GF-D8 (cell line): ENCODE measurements at places on chromosomes 1 and 21.

DNA sequence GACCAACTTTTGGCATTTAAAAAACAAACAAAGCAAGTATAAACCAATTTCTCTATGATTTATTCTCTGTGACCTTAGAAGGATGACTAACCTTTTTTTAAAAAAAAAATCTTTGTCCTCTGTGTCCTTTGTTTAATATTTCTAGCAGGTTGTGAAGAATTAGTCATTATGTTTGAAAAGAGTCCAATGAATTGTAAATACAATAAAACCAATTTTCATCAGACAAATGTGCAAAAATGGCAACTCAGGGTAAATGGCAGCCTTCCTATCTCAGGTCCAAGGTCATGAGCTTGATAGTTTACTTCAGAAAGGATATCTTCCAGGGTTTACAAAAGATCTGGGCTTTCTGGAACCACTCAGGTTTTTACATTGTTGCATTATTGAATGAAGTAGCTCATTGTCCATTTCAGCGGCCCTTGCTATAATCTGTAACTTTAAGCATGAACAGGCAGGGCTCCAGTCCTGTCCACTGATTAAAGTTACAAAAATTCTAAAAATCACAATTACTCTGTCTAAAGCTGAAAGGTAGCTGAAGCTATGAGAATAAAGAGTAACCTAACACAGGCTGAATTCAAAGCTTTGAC, 11.7 kb upstream of the MAP3K21 start:
- no peak for DNase-seq

GRCh38 chr1:22643381-22643780, at the start of gene C1QC:
Gene C1QC (plus strand): TSS chr1:22643633. CDS start chr1:22644024, 391 bp downstream.
- DNase-seq: no peak

DNA sequence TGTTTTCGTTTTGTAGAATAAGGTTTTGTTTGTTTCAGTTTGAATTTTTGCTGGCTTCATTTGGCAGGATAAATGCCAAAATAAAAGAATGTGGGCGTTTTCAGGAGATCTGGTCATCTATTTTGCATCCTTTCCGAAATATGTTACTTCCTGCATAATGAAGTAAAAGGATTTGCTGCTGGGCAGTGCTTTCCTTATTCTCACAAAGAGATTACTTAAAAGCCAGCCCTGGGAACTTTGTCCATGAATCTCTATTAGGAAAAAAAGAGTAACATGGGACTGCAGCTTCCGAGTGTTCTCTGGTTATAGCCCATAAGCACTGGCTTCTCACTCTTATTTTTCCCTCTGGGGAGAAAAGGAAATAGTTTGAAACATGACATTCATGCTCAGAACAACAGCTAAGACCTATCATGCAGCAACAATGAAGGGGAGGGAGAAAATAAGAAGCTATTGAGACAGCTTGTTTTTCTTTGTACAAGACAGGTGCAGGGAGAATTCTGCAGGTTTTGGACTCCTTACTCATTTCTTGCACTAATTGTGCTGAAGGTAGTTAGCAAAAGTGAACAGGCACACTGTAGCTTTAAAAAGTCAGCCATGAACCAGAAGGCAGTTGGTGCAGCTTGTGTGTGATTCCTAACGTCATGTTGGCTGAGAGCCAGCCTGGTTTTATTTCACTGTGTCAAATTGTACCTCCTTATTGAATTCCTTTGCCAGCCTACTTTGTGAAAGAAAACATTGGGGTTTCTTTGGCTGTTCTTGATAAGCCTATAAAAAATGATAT, at the start of gene SAMD13:
Gene SAMD13 (plus strand): TSS at position 705 of the 781 bp plus-strand sequence. CDS start 1,527 bp downstream, outside the sequence.
- DNase-seq: peak; percentile 19

GRCh38 chr1:211985556-211986264, 49.6 kb downstream of the INTS7 start:
- DNase-seq: no peak

DNA sequence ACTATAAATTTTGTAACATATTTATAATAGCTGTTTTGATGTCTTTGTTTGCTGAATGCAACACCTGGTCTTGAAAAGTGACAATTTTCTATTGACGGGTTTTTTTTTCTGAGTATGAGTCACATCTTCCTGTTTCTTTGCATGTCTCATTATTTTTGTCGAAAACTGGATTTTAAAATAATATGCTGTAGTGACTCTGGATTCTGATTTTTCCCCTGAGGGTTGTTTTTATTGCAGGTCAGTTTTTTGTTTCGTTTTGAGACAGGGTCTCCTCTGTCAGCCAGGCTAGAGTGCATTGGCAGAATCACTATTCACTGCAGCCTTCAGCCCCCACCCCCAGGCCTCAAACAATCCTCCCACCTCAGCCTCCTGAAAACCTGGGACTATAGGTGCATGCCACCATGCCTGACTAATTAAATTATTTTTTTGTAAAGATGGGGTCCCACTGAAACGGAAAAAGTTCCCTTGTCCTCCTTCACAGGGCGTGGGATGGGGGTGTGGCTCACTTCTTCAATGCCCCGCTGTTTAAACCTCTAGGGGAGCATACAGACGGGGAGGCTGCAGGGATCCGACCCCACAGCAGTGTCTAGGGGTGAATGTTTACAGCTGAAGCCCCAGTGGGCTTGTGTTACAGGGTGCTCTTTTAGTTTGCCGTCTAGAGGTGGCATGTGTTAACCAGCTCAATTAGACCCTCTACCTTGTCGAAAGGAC, 11.3 kb upstream of the PPIE start:
- DNase-seq: no peak

DNA sequence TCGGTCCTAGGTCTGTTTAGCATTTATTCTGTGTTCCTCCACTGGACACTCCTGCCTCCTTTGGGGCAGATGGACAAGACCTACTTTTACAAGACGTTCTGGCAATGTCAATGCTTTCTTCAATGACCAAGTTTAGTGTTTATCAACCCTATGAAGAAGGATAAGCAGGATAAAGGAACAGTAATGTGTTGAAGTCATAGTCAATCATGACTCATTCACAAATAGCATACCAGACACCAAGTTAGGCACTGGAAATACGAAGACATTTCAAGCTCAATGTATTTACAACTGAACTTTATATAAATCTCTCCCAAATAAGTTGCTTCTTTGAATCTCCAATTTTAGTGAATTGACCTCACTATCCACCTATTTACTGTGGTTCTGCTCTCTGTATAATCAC, 4.8 kb upstream of the SLC35D1 start:
- DNase-seq: no peak

- DNase-seq: no peak
Observed at GRCh38 chr1:89254658-89255287, 17.9 kb downstream of the GBP5 start.

- DNase-seq: no peak
Observed at GRCh38 chr1:30597711-30598110, 125.7 kb downstream of the MATN1 start.

- DNase-seq: no peak
Observed at GRCh38 chr1:6580119-6580592, 362 bp downstream of the ZBTB48 start.

- DNase-seq: no peak
Observed at GRCh38 chr1:173857363-173857917, 10.3 kb downstream of the GAS5 start.

GRCh38 chr1:33331444-33332356, 10.8 kb upstream of the A3GALT2 start:
- DNase-seq: no peak

GRCh38 chr1:37189111-37189510, 154.8 kb upstream of the GRIK3 start:
- no peak for DNase-seq

- DNase-seq: no peak
Observed at GRCh38 chr1:224914292-224914900, 15.1 kb upstream of the DNAH14 start.

GRCh38 chr1:6234502-6235295, 1.1 kb downstream of the ICMT start:
- no peak for DNase-seq

- no peak for DNase-seq
Observed at GRCh38 chr1:217181176-217181746, 449.6 kb downstream of the GPATCH2 start.

DNA sequence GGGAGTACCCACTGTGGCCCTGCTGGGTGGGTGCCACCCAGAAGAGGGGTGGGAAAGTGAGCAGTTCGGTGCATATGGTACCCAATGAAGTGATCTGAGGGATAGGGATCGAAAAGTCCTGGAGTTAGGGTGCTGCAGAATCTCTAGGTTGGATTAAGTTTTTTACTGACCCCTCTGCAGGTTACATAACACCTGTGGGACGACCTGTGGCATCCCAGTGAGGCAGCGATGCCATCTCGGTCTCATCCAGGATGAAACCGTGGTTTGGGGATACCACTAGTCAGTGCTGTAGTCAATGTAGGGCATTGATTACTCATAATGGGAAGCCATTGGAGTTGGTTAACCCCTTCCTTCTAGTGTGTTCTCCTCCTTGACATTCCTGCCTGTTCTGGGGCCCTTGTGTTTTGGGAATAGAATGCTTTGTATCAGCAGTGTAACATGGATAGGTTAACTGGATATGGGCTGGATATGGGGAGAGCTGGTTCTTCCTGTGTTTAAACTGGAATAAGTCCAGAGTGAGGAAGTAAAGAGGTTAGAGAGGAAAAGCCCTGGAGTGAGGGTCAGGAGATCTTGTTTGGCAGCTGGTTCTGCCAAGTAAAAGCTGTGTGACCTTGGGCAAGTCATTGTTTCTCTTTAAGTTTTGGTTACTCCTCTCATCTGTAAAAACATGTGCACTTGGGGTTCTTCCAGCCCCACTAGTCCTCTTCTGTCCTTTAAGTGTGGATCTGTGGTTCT, 42.8 kb upstream of the ATF3 start:
- no peak for DNase-seq

GRCh38 chr1:197914510-197914909, 2.7 kb upstream of the LHX9 start:
- DNase-seq: no peak

GRCh38 chr1:244207042-244207934, 156.2 kb downstream of the ZBTB18 start:
- no peak for DNase-seq

- no peak for DNase-seq
Observed at GRCh38 chr1:157442065-157442464, 110.2 kb downstream of the FCRL5 start.

DNA sequence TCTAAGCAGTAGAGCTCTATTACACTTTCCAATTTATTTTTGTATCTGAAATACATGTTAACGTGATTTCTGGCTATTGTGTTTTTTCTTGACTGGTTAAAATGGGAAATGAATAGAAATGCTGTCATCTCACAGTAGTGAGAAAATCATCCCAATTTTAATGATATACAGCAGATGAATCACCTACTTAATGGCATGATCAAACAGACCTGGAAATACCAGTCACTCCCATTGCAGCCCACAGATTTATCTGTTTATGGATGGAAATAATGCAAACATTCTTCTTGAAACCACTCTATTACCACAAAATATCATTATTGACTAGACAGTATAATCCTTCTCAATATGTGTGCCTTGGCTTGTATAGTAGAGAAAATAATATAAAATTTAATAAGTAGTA, 497.8 kb upstream of the ADAMTS5 start:
- DNase-seq: no peak

- no peak for DNase-seq
Observed at GRCh38 chr1:27153927-27154358, 982 bp downstream of the SLC9A1 start.

- DNase-seq: no peak
Observed at GRCh38 chr1:153774780-153775457, at the start of gene SLC27A3. Gene SLC27A3 (plus strand): TSS chr1:153775407. CDS start chr1:153775498, 91 bp downstream.

GRCh38 chr1:103250441-103250861, 142.1 kb upstream of the COL11A1 start:
- DNase-seq: no peak

DNA sequence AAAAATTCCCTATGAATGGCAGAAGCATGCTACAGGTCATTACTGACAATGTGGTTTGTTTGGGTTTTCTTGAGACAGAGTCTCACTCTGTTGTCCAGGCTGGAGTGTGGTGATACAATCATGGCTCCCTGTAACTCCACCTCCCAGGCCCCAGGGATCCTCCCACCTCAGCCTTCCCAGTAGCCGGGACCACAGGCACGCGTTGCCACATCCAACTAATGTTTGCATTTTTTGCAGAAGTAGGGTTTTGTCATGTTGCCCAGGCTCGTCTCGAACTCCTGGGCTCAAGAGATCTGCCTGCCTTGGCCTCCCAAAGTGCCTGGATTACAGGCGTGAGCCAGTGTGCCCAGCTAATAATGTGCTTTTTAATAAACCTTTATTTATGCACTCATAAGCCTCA, 259.1 kb downstream of the NFIA start:
- DNase-seq: no peak

DNA sequence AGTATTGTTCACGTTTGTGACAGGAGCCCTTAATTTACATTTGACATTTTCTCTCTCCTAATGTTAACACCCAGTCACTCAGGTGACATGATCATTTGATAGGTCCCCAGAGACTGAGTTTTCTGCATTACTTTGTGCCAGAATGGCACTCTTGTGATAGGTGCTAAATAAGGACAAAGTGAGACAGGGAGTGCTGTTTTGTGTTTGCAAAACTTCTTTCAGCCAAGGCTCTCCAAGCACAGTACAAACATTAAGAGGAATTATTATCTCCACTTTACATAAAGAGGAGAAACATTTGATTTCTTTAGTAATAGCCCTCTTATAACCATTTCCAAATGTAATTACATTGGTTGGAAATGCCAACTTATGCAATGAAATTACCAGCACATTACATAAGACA, 355.2 kb downstream of the NTNG1 start:
- DNase-seq: no peak

DNA sequence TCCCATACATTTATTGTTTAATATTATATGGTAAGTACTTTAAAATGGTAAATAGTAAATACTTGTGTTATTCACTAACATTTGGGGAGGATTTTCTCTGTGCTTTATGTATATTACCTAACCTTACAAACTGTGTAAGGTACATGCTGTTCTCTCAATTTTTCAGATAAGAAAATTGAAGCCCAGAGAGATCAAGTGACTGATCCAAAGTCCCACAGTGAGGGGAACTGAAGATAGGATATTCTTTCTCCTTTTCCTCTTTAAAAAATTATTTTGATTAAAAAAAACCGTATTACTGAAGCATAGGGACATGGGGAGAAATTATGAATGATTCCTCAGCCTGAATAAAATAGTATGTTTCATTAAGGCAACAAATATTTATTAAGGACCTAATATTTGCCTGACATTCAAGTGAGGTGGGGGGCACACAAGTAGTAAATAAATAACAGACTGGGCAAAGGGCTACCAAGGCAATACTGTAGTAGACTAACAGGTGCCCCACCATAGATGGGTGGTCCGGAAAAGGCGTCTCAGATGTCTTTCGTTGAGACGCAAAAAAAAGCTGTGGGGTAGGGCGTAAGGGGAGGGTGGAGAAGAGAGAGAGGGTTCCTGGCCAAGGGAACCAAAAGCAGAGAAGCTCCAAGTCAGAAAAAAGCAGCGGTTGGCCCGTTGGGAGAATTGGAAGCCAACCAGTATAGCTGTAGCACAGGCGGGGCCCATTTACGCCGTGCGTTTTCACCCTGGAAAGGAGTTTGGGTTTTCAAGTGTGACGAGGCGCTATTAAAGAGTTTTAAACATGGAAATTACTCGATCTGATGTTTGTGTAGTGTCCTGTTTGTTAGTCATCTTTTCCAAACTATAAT, 944 bp upstream of the AGO3 start:
- peak; percentile 32 for DNase-seq

DNA sequence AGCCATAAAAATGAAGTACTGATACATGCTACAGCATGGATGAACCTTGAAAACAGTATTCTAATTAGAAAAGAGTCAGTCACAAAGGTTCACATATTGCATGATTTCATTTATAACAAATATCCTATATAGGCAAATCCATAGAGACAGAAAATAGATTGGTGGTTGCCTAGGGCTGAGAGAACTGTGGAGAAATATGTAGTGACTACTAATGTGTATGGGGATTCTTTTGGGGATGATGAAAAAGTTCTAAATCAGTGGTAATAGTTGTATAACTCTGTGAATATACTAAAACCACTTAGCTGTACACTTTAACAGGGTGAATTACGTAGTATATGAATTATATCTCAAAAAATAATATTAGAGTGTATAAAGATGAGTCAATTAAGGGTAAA, 45.8 kb downstream of the RNF115 start:
- no peak for DNase-seq
